ENCODE measurements at places on chromosomes 6 and 20.

GRCh38 chr6:100879317-100879716 is 1.8 kb downstream of the ASCC3 start:
- no peak for DNase-seq

- DNase-seq: no peak
Observed at GRCh38 chr20:45832619-45833018, 980 bp upstream of the SNX21 start.

DNA sequence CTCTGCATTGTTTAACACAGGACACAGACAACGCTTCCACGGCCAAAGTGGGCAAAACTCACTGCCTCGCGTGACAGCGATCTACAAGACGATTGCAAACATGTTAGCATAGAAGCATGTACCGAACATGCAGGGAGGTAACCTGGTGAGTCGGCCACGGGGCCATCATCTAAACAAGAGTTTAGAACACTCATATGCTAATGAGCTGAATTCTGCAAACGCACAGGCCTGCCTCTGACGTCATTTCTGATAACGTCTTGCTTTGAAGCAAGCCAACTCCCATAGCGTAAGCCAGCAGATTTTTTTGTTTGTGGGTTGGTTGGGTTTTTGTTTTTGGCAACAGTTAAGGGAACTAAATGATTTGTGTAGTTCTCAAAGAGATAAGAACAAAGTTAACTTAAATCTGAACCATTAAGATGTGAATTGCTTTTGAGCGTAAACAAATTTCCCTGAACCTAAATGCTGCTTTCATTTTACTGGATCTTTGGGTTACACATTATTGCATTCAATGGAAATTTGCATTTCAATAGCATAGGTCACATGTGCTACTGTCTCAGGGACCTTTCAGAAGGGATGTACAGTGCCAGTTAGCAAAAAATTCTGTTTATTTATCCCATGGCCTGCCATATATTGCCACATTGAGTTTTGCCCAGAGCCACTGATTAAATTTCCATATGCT is 184.5 kb upstream of the PDE10A start:
- DNase-seq: no peak

DNA sequence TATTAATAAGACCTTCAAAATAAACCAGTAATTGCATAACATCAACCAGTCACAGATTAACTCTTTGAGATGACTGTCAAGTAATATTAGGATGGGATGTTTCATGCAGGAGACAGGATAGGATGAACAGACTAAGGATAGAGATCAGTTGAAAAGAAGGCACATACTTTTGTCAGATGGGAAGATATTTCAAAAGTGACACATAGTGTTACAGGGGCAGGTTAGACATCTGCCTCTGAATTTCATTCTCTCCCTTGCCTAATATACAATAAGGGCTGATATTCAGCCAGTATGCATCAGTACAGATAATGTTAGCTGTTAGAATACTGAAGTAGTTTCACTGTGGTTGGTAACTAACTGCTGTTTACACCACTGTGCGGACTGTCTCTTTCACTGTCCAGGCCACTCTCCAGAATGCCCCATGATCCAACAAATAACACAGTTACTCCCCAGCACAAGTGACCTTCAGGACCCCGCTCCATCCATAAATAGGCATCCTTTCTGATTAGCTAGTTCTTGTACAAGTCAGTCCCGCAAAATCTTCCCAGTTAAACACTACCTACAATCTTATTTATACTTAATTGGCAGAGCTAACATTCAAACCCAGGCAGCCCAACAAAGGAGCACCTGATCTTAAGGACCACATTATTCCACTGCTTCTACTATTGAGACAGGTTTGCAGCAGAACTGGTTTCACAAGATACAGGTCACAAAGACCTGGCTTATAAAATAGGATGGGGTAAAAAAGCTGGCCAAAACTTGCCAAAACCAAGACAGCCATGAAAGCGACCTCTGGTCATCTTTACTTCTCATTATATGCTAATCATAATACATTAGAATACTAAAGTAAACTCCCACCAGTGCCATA is 21.9 kb upstream of the PLN start:
- no peak for DNase-seq

- DNase-seq: no peak
Observed at GRCh38 chr20:59623133-59623532, 18.8 kb downstream of the PHACTR3 start.

- DNase-seq: no peak
Observed at GRCh38 chr6:12529364-12530019, 187.1 kb upstream of the PHACTR1 start.

- DNase-seq: no peak
Observed at GRCh38 chr6:99614430-99615186, 8.0 kb downstream of the PRDM13 start.

GRCh38 chr20:64226686-64227580 is 28.6 kb upstream of the PCMTD2 start:
- no peak for DNase-seq
